ENCODE measurements at places on chromosomes 3 and 15.
A peak's percentile ranks its signal among the peaks of the same experiment; 100 is the strongest.

GRCh38 chr3:122415762-122416654 is at the start of gene WDR5B:
Gene WDR5B, minus strand, starts transcription at chr3:122416062. Its CDS starts 534 bp downstream, at chr3:122415528.
- peak; percentile 96 for DNase-seq

DNA sequence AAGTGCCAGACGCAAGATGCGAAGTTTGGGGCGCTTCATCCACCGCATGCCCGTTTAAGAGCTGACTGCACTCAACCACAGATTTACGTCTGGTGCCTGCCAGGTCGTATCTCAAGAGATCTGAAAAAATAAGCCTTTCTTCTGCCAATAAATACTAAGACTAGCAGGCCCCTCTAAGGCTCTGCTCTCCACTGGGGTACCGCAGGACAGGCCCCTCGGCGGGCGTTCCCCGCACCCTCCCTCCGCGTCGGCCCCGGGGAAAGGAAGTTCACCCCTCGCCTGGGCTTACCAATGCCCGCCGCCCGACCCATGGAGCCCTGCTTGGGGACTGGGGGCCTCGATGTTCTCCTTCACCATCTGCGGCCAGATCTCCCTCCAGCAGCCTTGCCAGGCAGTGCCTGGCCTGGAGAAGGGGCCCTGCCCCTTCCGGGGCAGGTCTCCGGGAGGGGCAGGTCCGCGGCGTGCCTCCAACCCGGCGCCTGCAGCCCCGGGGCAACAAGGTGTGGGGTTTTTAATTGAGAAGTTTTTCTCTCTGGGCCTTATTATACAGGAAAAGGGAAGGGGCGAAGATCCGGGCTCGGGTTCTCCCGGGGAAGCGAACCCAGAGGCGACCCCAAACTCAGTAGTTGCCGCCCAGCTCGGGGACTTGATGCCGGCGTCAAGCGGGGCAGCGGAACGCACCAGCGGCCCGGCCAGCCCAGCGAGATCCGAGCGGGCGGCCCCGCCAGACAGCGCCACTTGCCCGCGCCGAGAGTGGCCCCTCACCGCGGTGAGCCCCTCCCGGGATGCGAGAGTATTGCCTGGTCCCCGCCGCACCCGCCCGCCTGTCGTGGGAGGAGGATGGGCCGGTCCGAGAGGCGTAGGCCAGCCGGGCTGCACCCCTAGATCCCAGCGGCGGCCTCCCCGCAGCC is 735 bp downstream of the GOLGA8B start:
- DNase-seq, result peak; percentile 6

DNA sequence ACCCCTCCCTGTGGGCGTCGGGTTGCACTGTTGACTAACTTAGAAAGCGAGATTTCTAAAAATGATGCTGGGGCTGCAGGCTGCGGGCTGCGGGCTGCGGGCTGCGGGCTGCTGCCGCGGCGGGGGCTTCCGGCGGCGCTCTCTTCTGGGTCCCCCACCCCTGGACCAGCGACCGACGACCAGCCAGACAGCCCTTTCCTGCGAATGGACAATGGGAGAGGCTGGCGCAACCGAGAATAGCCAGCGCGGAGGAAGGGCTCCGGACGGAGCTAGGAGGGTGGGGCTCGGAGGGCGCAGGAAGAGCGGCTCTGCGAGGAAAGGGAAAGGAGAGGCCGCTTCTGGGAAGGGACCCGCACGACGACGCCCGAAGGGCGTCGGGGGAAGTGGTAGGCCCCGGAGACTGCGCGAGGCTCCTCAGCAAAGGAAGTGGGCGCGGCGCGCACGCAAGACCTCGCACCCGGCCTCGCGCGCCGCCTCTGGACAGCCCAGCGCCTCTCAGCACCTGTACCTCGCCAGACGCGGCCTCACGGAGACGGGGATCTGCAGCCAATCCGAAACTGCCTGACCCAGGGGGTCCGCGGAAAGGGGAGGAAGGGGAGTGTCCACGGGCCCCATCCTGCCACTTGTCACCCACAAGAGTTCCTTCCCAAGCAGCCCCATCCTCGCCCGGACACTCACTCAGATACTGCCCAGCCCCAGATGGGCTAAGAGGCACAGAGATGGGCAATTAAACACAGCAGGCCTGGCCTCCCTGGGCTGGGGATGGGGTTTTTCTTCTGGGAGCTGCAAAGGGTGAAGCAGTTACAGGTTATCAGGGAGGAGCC is 70.7 kb downstream of the SLC12A8 start:
- DNase-seq, result peak; percentile 76

GRCh38 chr3:13015286-13016082 is 57.7 kb downstream of the IQSEC1 start:
- peak; percentile 86 for DNase-seq

DNA sequence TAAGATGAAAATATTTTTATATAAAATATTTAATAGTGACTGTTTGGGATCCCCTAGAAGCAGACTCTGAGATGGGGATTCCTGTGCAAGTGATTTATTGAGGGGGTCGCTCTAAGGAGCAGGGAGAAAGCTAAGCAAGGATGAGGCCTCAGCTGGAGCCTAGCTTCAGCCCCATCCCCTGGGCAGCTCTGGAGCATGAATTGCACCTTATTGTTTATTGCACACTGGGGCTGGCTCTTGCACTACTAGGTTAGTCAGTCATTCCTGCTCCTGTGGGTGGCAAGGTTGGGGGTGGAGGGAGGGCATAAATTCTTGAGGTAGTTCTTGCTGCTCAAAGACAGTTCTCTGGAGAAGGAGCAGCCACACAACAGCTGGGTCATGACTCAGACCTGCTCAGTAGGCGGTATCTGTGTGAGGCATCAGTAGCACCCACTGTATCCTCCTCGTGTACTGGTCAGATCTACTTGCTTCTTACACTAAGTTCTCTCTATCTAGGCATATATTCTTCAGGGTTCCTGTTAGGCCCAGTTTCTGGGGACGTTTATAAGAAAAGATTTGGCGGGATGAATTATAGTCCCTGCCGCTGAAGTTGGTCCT is 27.2 kb upstream of the TNFSF10 start:
- DNase-seq, result peak; percentile 23

DNA sequence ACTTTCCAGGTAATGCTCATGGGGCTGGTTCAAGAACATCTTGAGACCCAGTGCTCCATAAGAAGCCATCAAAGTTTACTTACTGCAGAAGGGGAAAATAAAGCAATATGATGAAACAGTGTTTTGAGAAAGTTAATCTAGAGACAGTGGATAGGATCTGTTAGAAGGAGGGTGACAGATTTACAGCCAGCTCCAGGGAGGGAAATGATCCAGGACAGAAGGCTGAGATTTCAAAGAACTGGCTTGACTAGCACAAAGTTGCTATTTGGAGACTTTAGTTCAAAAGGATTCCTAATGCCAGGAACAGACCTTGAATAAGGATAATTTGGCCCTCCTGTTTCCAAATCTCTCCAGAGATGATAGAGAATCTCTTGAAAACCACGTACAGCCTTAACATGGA is 166.5 kb upstream of the NECTIN3 start:
- no peak for DNase-seq

DNA sequence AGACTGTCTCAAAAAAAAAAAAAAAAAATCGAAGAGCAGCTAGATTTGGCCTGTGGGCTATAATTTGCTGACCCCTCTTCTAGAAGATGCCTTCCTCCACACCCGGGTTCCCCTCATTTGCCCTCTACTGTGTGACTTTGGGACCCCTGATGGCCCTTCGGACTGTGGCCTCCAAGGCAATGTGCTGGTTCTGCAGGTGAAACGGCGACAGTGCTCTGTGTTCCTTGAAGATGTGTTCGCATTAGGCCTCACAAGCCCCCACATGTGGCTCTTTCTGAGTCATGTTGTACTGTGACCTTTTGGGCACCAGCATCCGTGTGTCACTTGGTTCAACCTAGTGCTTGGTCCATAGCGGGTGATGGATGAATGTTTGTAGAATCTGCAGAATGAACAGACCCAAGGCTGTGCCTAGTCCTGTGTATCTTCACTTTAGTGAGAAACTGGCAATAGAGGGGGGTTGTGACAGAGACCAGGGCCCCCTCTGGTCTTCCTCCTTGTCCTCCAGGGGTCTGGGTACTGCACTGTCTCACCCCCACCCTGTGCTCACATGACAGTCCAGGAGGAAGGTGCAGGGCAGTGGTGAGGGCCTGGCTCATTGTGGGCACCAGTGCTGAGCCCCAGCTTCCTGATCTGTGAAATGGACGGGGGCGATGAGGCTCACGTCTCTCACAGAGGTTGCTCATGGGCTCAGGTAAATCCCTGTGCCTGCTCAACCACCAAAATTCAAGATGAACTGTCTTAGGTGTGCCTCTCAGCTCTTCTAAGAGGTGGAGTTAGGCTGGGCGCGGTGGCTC is 22.7 kb downstream of the GOLGA6L2 start:
- DNase-seq, result no peak

Measured in CD4-positive, alpha-beta T cell treated with Interferon gamma for 1 hour (primary cell).